HT-29 (cell line): ENCODE measurements at places on chromosomes 2 and 18.
A peak's percentile ranks its signal among the peaks of the same experiment; 100 is the strongest.

- no peak for DNase-seq
These were observed 230.4 kb downstream of the SP3 start for GRCh38 chr2:173734797-173735196.

- peak; percentile 41 for DNase-seq
These were observed 1.5 kb downstream of the TTC32 start for GRCh38 chr2:19899985-19900930.

- DNase-seq: peak; percentile 76
These were observed 20.6 kb downstream of the SMAD7 start for GRCh38 chr18:48929941-48930713.

DNA sequence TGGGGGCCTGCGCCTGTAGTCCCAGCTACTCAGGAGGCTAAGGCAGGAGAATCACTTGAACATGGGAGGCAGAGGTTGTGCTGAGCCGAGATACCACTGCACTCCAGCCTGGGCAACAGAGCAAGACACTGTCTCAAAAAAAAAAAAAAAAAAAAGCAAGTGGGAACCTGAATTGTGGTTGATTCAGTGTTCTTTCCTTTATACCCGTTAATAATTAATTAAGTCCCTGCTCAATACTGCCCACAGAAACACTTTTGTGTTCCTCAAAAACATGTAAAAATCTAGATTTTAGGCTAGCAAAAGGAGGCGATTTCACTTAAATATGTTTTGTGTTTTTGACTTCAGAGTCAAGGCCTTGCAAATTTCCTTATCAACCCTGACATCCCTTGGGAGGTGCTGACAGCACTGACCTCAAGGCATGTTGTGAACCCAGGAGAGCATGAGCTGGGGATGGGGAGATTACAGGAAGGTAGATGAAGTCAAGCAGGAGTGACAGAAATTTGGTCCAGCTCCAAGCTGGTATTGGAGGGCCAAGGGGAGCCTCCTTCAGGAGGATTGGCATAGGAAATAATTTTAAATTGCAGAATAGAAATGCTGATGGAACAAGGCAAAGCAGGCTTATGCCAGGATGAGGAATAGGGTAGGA, 89.0 kb upstream of the PNPT1 start:
- DNase-seq: no peak

GRCh38 chr18:13530879-13531387, 195.4 kb downstream of the FAM210A start:
- DNase-seq: peak; percentile 46

DNA sequence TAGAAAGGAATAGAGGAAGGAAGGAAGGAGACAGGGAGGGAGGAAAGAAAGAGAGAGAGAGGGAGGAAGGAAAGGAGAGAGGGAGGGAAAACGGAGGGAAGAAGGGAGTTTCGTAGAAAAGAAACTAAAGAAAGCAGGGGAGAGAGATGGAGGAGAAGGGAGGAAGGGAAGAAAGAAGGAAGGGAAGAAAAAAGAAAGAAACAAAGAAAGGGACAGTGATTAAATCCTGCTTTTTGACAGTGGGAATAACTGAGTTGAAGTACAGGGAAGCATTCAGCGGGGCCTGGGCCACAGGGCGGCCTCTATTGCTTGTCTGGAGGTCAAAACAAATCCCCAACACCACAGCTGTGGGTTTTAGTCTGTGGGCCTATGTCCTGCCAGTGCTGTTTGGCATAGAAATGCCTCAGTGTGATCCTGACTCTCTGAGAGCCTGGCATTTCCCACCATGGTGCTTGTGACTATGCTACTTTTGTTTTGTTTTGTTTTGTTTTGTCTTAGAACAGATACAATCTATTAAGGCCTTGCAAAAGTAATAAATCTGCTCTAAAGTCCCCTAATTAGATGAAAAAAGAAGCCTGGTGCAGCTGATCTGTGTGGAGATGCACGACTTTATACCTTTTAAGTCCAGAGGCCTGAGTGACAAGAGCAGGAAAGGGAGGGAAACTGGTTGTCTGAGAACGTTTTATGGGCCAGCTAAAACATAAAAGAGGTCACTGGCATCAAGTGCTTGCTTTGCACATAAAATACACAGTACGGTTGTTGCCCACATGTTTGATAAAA, 40.0 kb downstream of the IL1RL2 start:
- peak; percentile 48 for DNase-seq

DNA sequence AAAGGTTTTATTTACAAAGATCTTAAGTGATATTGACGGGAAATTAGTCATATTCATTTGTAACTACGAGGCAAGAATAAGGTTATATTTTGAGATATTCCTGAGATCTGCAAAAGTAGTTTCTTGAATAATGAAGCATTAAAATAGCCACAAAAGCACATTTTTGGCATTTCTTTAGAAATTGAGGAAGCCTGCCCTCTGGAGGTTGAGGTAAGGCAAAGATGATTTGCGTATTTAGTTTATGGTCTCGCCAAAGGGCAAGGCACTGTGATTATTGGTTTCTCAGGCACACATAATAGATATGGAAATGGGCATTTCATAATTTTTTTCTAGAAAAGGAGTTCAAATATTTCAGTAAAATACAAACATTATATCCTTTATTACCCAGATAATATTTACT, 143.7 kb upstream of the RPRM start:
- DNase-seq: no peak

DNA sequence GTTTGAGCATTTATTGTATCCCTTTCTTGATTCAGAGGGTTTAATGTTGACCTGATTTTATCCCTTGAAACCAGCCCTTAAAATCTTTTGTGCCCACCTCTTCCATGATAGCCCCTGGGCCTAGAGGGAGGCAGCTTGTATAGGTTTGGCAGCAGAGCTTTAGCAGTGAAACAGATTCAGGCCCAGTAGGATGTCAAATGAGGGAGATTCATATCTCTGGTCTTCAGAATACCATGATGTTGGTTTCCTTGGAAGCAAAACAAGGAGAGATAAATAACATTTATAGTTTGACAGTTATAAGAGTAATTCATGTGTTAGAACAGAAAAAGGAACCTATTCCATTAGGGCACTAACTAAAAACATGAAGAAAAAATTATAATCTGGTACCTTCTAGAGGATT, 649.2 kb downstream of the METTL4 start:
- no peak for DNase-seq

- no peak for DNase-seq
These were observed 515.6 kb downstream of the ERBB4 start for GRCh38 chr2:212022966-212023365.

- DNase-seq: peak; percentile 75
These were observed 2.9 kb upstream of the NEURL3 start for GRCh38 chr2:96507957-96508520.

- DNase-seq: no peak
These were observed 35.0 kb downstream of the NEURL3 start for GRCh38 chr2:96470109-96470508.

DNA sequence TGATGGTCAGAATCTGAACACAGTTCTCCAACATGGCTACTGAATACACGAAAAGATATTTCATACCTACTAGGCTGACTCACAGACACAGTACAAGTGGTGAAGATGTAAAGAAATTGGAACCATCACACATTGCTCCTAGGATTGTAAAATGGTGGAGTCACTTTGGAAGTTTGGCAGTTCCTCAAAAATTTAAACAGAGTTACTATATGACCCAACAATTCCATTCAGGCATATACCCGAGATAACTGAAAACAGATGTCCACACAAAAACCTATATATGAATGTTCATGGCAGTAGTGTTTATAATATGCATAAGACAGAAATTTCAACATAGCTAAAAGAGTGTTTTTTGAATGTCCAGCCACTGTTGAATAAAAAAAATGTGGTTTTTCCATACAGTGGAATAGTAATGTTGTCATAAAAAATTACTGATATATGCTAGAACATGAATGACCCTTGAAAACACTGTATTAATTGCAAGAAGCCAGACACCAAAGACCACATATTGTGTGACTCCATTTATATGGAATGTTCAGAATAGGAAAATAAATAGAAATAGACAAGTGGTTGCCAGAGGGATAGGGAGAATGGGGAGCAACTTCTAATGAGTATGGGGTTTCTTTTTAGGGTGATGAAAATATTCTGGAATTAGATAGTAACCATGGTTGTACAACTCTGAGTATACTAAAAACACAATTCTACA, 10.1 kb downstream of the RMP24 start:
- no peak for DNase-seq

GRCh38 chr18:45962461-45962860, 4.7 kb downstream of the EPG5 start:
- no peak for DNase-seq

DNA sequence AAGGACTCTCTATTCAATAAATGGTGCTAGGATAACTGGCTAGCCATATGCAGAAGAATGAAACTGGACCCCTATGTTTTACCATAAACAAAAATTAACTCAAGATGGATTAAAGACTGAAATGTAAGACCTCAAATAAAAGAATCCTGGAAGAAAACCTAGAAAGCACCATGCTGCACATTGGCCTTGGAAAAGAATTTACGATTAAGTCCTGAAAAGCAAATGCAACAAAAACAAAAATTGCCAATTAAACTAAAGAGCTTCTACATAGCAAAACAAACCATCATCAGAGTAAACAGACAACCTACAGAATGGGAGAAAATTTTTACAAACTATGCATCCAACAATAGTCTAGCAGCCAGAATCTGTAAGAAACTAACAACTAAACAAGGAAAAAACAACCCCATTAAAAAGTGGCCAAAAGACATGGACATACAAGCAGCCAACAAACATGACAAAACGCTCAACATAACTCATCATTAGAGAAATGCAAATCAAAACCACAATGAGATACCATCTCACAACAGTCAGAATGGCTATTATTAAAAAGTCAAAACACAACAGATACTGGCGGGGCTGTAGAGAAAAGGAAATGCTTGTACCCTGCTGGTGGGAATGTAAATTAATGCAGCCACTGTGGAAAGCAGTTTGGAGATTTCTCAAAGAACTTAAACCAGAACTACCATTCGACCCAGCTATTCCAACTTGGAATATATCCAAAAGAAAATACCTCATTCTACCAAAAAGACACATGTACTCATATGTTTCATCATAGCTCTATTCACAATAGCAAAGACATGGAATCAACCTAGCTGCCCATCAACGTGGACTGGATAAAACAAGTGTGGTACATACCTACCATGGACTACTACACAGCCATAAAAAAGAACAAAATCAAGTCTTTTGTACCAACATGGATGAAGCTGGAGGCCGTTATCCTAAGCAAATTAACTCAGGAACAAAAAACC, 30.6 kb downstream of the SEPTIN10 start:
- DNase-seq: no peak

GRCh38 chr2:105373895-105374401, 24.9 kb downstream of the FHL2 start:
- DNase-seq: no peak

DNA sequence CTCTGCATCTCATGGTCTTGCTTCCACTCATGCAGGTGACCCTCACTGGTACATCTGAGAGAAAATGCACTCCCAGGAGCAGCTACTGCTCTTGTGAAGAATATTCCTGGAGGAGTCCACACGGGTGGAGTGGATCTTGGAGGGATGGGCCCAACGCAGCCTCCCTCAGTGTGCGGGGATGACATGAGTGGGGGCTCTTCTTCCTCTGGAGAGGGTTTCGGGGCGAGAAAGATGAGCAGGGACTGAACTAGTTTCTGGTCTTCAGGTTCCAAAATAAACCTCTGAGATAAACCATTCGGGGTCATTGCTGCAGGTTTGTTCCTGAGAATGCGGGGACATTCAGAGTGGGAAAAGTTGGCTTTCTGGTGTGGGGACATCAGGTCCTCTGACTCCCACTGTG, 39.1 kb downstream of the COPS8 start:
- DNase-seq: no peak

DNA sequence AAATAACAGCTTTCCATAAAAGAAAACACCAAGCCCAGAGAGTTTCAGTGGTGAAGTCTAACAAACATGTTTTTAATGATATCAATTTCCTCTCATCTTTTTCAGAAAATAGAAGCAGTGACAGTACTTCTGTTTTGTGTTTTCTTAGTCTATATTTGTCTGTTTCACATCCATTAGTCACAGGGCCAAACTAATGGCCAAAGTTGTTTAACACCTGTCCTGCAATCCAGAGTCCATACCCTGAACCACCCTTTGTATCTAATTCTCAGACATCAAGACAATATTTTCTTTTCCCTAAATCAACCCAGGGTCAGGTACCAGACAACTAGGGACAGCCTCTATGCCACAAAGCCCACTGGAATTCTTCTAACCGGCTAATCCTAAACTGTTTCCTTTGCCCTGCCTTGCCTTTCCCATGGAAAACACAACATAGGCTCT, 25.9 kb downstream of the TMSB10 start:
- DNase-seq: no peak

DNA sequence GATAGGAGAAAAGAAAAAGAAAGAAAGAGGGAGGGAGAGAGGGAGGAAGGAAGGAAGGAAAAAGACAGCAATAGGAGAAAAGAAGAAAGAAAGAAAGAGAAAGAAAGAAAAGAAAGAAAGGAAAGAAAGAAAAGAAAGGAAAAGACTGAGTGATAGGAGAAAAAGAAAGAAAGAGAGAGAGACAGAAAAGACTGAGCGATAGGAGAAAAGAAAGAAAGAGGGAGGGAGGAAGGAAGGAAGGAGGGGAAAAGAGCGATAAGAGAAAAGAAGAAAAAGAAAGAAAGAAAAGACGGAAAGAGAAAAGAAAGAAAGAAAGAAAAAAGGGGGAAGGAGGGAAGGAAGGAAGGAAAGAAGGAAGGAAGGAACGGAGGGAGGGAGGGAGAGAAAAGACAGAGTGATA, 216.7 kb downstream of the DOK6 start:
- no peak for DNase-seq

- DNase-seq: no peak
These were observed 373.5 kb downstream of the SOX11 start for GRCh38 chr2:6065703-6066102.

- peak; percentile 40 for DNase-seq
These were observed 10.5 kb downstream of the CROCC2 start for GRCh38 chr2:240916571-240917008.

DNA sequence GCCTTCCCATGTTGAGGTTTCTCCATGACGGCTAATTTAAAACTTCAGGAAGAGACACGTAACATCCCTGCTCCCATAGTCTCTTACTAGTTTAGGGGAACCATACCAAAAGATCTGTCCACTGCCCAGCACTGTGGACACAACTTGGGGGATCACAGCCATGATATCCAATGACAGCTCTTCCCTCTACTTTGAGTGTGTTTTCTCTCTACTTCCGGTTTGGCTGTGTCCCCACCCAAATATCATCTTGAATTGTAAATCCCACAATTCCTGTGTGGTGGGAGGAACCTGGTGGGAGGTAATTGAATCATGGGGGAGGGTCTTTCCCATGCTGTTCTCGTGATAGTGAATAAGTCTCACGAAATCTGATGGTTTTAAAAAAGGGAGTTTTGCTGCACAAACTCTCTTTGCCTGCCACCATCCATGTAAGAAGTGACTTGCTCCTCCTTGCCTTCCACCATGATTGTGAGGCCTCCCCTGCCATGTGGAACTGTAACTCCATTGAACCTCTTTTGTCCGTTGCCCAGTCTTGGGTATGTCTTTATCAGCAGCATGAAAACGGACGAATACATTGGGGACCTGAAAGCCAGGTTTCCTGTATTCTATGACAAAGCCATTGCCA, 1.6 kb upstream of the MGAT4A start:
- no peak for DNase-seq

GRCh38 chr18:67581178-67581577, 64.7 kb upstream of the DSEL start:
- no peak for DNase-seq
